ENCODE measurements at places on chromosomes 5 and 9. TPM values are rescaled to one million over a fixed set of nuclear protein-coding genes. Genes with fewer than 3 reads are reported as not detected.

Gene SMARCA2
- polyA plus RNA-seq = 49.3 TPM

Gene BARHL1
- not detected for polyA plus RNA-seq

Gene FGF18
- polyA plus RNA-seq = 1.2 TPM

Gene PCDHB14
- 2.3 TPM for polyA plus RNA-seq

Gene IFNK
- polyA plus RNA-seq = not detected

Gene SLC23A1
- polyA plus RNA-seq = 0.18 TPM

Gene ZDHHC12
- polyA plus RNA-seq = 13.1 TPM

Gene TSSK1B
- polyA plus RNA-seq = 0.07 TPM

Gene DBN1
- polyA plus RNA-seq = 17.7 TPM

Gene TMEFF1
- polyA plus RNA-seq = 0.02 TPM

Gene PCDHB15
- polyA plus RNA-seq = 2.5 TPM

Gene CERCAM
- polyA plus RNA-seq = 12.3 TPM

Gene GLDC
- polyA plus RNA-seq = 0.29 TPM

Gene CFAP77
- polyA plus RNA-seq = 4.3 TPM

Gene GABRA6
- polyA plus RNA-seq = not detected

Gene FAM169A
- 1.9 TPM for polyA plus RNA-seq

Gene PCDHGB7
- polyA plus RNA-seq = 3.5 TPM

Gene PRSS3
- polyA plus RNA-seq = not detected

Gene PGM5
- 126 TPM for polyA plus RNA-seq
